Activated CD8-positive, alpha-beta memory T cell treated with anti-CD3 and anti-CD28 coated beads for 36 hours (primary cell): ENCODE measurements at places on chromosomes 16 and 17. TPM values are rescaled to one million over a fixed set of nuclear protein-coding genes. Genes with fewer than 3 reads are reported as not detected.

The MMP28 gene
- not detected for total RNA-seq

The SRL gene
- not detected for total RNA-seq

The ZNF652 gene
- total RNA-seq, result 6.5 TPM

The C1QL1 gene
- total RNA-seq, result 0.21 TPM

The EVPLL gene
- total RNA-seq, result not detected

The ARL5C gene
- not detected for total RNA-seq

The STH gene
- total RNA-seq, result not detected

The KRT222 gene
- not detected for total RNA-seq

The DCXR gene
- 119 TPM for total RNA-seq

The SALL1 gene
- total RNA-seq, result not detected

The KCNJ16 gene
- not detected for total RNA-seq

The SLC13A2 gene
- not detected for total RNA-seq

The PITPNC1 gene
- total RNA-seq, result 42.3 TPM

The ADAD2 gene
- total RNA-seq, result 0.17 TPM

The ATP6V0C gene
- 148 TPM for total RNA-seq

The CCDC102A gene
- total RNA-seq, result 17.2 TPM

The PGAP3 gene
- 8.6 TPM for total RNA-seq

The MYH1 gene
- total RNA-seq, result not detected

The CES3 gene
- total RNA-seq, result 0.57 TPM

The CD300C gene
- total RNA-seq, result not detected

The RPH3AL gene
- 0.80 TPM for total RNA-seq

The CEP112 gene
- 1.8 TPM for total RNA-seq

The DPEP1 gene
- total RNA-seq, result not detected

The CTRB2 gene
- not detected for total RNA-seq
